Parietal lobe (tissue), 2 donors: ENCODE measurements at places on chromosomes 13 and 19. TPM values are rescaled to one million over a fixed set of nuclear protein-coding genes. Genes with fewer than 3 reads are reported as not detected.

Gene PRRG2
- total RNA-seq, result 0.94 TPM

Gene CA11
- total RNA-seq, result 7.8 TPM

Gene SRRM5
- not detected for total RNA-seq

Gene CPAMD8
- total RNA-seq, result 8.1 TPM

Gene OR7A10
- not detected for total RNA-seq

Gene IL12RB1
- total RNA-seq, result not detected
